ENCODE measurements at places on chromosomes 3 and 15.

DNA sequence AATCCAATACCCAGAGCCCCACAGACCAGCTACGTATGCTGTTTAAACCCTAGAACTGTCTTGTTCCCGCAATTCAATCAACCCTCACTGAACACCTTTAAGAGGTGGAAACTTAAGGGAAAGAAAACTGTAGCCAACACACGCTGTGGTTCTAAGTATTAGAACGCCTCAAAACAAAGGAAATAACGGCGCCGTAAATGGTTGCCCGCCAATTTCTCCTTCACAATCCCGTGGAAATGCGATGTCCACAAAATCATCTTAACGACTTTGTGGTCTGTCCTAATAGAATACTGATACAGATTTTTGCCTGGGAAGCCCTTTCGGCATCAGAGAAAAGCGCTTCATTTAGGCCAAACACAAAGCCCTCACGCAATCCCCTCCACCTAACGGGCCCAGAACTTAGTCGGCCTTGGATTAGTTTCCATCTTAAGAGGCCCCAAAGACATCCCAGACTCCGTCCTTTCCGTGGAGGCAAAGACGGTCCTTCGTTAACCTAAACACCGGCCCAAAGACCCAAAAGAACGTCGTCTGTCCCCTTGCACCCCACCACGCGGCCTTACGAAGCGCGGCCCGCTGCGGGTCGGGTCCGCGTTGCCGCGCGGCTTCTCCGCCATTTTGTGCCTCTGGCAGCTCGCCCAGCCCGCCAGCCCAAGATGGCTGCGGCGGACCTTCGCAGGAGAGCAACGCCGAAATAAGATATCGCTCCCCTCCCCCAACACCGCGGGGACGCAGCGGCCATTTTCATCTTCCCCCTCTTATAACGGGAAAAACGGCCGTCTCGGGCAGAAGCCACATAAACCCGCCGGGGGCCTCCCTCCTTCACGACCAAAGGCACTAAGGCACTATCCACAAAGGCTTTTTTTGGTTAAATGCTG, 763 bp downstream of the TRA2B start:
- peak; percentile 84 for DNase-seq

DNA sequence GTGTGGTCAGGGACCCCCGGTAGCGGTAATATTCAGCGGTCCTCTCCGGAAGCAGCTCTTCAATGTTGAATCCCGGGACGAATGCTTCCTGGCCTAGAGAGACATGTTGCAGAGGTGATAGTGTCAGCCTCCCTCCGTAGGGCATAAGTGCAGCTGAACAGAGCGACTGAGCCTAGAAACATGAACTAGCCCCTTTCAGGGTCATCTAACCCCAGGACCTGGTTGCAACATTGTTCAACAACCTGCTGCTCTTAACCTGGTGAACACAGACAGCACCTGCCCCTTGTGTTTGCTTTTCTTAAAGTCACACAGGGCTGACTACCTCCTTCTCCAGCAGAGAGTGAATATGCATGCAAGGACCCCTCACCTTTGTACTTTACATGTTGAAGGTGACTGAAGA, 41.3 kb downstream of the CA12 start:
- no peak for DNase-seq

DNA sequence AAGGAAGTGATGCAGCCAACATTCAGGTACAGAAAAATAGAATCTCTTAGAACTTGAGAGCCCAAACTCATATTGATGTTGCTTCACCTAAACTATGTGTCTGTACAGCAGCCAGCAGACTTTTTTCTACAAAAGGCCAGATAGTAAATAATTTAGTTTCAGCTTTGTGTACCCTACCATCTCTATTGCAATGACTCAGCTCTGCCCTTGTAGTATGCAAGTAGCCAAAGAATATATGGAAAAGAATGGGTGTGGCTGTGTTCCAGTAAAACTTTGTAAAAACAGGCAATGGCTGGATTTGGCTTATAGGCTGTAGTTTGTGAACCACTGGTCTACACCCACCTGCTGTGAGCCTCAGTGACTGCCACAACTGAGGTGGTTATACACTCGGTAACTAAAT, 392.5 kb upstream of the RARB start:
- DNase-seq: no peak

- DNase-seq: no peak
These were observed 141.9 kb upstream of the SMAD3 start for GRCh38 chr15:66923438-66923881.

DNA sequence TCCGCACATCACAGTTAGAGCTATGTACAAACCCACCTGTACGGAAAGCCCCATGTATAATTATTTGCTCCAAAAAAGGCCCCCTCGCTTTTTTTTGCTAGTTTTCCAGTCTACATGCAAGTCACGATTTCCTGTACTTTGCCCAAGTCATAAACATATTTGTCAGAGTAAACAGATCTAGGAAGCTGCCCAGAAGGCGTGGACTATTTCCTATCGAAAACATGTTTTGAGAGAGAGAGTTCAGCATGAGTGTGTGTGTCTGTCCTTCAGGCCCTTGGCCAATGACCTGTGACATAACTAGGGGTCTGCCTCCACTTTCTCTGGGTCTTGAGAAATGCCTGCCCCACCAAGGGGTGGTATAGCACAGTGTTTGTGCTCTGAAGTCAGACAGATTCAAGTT, 72.7 kb upstream of the HACD2 start:
- DNase-seq: no peak

DNA sequence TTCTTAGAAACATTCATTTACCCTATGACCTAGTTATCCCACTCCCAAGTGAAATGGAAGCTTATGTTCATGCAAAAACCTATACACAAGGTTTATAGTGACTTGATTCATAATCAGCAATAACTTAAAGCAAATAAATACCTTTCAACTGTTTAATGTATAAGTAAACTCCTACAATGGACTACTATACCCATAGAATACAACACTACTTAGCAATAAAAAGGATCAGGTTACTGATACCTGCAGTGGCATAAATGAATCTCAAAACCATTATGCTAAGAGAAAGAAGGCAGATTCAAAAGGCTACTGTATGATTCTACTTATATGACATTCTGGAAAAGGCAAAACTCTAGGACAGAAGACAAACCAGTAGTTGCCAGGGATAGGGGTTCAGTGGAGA, 8.3 kb upstream of the POLR2M start:
- no peak for DNase-seq

GRCh38 chr3:121747976-121748375, 1.6 kb downstream of the GOLGB1 start:
- no peak for DNase-seq

DNA sequence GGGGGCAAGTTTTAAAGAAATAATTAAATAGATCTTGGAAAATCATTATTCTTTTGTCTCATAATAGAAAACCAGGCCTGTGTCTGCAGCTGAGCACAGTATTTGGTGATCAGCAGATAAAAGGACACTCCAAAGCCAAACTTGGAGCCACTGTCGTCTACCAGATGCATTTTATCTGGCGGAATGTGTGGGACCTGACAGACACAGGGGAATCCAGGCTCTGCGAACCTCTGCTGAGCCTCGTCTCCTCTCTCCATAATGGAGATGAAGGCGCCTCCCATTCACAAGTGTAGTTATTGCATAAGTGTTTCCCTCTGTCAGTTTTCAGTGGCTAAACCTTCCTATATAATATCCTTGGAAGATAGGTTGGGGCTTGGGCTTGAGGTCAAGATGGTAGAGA, 42.1 kb downstream of the EEFSEC start:
- no peak for DNase-seq

DNA sequence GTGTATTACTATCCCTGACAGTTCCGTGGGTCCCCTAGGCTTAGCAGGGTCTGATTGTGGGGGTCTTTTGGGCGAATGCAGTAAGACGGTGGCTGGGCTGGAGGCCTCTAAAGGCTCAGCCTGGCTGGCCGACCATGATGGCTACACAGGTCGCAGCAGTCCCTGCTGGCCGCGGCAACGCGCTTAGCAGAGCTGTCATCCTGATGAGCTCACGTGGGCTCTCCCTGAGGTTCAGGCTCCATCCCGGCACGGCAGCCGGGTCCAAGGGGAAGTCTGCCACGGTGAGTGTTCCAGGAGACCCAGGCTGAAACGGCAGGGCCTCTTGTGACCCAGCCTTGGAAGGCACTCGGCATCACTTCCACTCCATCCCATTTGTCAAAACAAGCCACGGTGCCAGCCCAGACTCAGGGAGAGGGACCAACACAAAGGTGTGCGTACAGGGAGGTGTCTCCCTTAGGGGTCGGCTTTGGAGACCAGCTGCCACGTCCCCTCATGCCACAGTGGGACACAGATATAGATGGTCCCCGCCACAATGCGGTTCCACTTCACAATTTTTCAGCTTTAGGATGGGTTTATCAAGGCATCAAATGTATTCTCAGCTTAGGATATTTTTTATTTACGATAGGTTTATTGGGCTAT, 101.8 kb downstream of the XXYLT1 start:
- no peak for DNase-seq

DNA sequence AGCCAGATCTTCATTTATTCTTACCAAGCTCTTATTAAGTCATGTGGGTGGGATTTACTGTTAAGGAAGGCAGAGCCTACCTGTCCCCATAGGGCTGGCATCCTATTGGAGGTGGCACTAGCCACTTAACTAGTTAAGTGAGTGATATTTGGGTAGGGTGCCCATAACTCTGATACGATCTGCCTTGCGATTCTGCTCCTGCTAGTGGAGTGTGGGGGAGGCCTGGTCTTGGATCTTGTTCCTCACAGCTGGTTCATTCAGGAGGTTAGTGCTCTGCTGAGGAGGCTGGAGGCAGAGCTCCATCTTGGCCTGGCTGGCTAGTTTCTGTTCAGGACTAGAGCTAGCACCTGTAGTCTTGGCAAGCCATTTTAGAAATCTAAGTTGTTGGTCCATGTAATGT, 9.3 kb downstream of the BAHD1 start:
- DNase-seq: no peak

DNA sequence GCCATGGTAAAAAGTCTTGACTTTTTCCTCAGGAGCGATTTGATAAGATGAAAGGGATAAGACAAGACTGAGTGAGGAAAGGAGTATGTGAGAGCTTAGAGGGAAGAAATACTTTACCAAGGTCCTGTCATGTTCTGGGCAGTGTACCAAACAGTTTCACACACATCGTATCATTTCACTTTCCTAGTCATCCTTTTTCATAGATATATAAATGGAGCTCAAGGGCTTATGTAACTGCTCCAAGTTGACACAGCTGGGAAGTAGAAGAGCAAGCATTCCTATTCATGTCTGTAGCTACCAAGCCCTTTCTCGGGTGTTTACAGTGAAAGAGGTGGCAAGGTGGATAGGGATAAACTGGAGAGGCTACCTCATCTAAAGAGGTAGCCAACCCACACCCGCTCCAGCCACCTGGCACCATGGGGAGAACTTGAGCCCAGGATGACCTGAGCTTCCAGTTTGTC, 57.4 kb downstream of the MRPS25 start:
- no peak for DNase-seq

DNA sequence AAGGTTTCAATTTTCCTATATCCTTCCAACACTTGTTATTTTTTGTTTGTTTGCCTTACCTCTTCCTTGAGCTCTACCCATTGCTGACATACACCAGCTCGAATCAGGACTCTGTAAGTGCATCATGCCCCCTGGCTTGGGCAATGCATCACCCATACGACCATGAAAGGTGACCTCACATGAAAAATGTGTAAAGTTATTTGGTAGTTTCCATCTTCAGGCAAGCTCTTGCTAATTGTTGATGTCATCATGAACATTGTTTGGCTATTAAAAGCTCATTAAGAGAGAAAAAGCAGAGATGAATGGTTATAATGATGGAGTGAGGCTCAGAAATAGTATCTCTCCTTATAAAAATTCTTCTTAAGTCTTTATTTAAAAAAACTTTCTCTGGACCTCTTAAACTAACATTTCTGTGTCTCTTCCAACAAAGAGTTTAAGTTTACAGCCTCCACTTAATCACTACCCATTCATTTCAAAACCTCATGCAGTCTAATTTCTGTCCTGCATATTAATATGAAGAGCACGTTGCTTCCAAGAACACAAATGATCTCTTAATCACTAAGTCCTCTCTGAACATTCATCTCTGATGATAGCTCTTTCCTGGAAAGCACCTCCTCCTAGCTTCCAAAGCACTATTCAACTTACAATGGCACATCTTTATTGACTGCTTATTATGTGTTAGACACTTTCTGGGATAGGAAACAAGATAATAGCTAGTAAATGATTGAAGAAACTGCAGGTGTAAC, 236.3 kb downstream of the NFKBIZ start:
- DNase-seq: no peak

GRCh38 chr3:149382101-149382467, 4.6 kb upstream of the TM4SF1 start:
- no peak for DNase-seq

GRCh38 chr3:185559706-185560090, 7.3 kb upstream of the LIPH start:
- DNase-seq: no peak

- DNase-seq: no peak
These were observed 43.5 kb upstream of the ALCAM start for GRCh38 chr3:105323274-105323599.

- no peak for DNase-seq
These were observed 83.4 kb upstream of the FGF7 start for GRCh38 chr15:49339656-49340055.

DNA sequence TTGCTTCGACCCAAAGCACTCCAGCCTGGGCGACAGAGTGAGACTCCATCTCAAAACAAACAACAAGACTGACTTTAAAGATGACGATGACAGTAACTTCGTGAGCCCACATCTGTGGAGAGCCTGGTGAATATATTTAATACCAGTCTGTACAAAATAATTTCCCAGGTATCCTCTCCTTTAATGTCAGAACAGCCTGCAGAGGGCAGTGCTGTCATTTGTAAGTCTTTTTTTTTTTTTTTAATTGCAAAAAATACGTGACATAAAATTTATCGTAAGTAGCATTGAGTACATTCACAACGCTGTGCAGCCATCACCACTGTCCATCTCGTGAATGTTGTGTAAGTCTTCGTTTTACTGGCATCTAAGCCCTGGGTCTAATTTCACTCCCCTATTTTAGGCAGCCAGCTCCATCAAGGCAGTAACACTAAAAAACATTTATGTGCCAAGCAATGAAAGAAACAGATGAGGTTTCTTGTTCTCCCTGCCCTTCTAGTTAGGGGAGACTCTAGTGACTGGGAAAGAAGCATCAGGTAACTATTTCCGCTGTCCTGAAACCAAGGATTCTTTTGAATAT, 1.4 kb downstream of the HTD2 start:
- no peak for DNase-seq

DNA sequence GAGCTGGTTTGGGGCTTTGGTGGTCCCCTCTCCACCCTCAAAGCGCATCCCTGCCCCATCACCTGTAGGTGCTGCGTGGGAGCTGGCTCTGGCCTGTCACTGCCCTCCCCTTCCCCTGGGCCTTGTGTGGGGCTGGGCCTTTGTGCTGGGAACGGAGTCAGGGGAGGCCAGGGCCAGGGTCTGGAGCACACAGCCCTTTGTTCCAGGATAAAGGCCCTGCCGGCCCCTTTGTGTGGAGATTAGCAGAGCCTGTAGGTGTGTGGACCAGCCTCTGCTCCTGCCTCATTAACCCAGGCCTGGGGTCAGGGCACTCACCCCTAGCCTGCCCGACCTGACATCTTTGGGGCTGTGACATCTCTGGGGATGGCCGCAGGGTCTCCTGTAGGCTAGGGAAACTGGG, 8.9 kb downstream of the EPHB3 start:
- DNase-seq: no peak

- peak; percentile 26 for DNase-seq
These were observed 41.3 kb downstream of the GLDN start for GRCh38 chr15:51382787-51383186.
